ENCODE measurements at places on chromosomes 4 and X.

GRCh38 chrX:154824638-154825037 lies 9.8 kb downstream of the SMIM9 start:
- DNase-seq = no peak

DNA sequence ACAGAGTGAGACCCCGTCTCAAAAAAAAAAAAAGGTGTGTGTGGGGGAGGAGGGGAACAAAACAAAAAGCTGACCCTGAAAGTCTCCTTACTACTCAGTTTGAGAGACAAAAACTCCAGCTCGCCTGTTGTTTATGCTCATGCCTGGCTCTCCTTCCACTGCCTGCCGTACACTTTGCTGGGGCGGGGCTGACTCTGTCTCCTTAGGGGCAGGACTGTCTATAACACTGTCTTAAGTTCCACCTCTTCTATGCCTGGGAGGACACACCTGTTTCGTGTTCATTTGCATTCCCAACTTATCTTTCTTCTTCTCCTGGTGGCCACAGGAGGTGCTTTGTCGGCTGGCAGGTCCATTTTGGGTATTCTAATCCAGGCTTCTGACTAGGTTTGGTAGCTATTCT lies 81.4 kb downstream of the MTNR1A start:
- no peak for DNase-seq

DNA sequence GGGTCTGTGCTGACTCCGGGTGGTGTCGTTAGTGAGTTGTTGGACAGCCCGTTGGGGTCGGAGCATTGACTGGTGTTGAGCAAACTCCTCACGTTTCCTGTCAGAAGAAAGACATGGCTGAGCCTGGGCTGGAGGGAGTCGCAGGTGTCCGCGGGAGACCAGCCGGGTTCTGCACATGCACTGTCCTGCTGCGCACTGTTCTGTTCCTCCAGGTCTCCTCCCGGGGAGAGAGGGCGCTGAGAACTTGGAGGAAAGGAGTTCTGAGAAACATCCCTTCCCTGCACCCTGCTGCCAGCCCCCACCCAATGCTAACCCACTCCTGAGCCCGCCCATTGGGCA lies 1.1 kb downstream of the ZNF141 start:
- no peak for DNase-seq

DNA sequence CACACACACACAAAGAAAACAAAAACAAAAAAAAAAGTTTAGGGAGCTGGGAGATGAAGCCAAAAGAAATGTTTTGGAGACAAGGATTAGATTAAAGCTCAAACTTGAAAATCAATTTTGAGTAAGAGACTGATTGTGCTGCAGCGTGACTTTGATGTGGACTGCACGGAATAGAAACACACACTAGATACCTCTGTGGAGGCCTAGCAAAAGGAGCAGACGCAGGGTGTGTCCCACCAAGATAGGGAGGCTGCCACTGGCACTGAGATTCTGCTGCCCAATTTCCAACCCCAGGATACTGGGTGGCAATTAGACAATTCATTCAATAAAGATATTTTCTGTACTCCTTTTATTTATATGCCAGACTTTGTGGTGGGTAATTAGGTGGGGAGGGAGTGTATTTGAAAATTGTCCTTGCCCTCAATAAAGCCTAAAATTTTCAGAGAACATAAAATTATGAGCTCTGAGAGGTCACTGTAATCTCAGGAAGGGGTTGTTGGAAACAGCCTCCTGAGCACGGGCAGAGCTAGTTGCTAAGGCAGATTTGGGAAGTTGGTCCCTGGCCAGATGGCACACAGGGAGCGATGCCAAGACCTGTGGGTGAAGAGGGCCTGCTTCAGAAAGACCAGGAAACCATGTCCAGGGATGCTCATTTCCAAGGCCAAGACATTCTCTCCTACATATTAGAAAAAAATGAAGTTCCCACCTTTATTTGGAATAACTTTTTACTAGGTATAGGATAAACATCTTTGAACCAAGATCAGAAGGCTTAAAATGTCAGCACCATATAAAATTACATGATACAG lies 1.9 kb upstream of the PPP3CA start:
- DNase-seq = no peak

- no peak for DNase-seq
Measured at GRCh38 chrX:22748093-22748999, 251.4 kb upstream of the DDX53 start.

DNA sequence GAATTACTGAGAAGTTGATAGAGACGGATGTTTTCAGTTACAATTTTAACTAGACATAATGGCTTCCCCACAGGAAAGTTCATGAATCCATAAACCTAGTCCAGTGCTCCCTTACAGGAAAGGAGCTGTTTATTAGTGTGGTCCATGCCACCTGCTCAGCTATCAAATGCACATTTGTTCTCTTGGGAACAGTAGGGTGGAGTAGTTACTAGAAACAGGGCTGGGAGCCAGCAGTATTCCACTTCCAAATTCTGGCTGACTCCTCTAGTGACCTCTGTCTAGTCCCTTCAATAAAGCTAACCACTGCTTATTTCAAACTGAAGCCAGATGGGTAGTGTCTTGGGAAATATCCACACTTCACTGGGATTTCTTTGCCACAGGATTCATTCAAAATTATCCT lies 88.4 kb upstream of the TLL1 start:
- DNase-seq = no peak

DNA sequence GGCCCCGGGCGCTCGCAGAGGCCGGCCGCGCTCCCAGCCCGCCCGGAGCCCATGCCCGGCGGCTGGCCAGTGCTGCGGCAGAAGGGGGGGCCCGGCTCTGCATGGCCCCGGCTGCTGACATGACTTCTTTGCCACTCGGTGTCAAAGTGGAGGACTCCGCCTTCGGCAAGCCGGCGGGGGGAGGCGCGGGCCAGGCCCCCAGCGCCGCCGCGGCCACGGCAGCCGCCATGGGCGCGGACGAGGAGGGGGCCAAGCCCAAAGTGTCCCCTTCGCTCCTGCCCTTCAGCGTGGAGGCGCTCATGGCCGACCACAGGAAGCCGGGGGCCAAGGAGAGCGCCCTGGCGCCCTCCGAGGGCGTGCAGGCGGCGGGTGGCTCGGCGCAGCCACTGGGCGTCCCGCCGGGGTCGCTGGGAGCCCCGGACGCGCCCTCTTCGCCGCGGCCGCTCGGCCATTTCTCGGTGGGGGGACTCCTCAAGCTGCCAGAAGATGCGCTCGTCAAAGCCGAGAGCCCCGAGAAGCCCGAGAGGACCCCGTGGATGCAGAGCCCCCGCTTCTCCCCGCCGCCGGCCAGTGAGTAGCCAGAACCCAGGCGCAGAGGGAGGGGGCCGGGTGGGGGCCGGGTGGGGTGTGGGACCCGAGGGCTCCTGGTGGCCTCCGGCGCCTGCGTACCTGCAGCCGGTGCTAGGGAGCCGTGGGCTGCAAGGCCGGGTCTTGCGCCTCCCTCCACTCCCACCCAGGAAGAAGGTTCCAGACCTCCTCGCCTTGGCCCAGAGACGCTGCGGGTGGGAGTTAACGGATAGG lies 534 bp downstream of the MSX1 start:
- no peak for DNase-seq

DNA sequence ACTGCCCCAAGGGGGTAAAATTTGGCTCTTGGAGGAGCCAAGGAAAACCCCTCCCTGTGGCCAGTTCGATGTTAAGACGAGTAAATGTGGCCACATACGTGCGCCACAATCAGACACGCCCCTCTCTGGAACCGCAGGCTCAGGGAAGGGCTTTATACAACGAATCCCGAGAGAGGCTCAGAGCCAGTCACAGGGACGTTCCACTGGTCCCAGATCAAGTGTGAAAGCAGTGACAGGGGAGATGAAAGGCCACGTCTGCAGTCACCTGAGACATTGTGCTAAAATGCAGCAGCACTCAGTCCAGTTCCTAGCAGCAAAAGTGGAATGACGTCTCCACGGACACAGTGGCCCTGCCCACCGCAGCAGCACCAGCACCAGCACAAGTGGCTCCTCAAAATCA lies 68.0 kb downstream of the ACOX3 start:
- DNase-seq = no peak

DNA sequence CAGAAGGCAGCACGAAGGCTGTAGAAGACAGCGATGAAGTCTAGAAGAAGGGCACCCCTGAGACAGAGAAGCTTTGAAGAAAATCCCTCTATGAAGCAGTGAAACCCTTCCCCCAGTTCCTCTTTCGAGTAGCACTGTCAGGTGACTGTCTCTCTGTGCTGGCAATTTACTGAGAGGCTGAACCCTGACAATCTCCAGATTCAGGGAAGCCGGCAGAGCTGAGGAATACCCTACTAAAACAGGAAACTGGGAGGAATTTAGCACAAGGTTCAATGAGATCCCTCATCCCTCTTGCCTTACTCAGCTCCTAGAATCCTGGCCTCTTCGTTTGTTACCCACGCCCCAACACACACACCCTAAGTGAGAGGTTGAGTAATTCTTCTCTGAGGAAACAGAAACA lies 239.7 kb upstream of the NOCT start:
- DNase-seq = no peak

DNA sequence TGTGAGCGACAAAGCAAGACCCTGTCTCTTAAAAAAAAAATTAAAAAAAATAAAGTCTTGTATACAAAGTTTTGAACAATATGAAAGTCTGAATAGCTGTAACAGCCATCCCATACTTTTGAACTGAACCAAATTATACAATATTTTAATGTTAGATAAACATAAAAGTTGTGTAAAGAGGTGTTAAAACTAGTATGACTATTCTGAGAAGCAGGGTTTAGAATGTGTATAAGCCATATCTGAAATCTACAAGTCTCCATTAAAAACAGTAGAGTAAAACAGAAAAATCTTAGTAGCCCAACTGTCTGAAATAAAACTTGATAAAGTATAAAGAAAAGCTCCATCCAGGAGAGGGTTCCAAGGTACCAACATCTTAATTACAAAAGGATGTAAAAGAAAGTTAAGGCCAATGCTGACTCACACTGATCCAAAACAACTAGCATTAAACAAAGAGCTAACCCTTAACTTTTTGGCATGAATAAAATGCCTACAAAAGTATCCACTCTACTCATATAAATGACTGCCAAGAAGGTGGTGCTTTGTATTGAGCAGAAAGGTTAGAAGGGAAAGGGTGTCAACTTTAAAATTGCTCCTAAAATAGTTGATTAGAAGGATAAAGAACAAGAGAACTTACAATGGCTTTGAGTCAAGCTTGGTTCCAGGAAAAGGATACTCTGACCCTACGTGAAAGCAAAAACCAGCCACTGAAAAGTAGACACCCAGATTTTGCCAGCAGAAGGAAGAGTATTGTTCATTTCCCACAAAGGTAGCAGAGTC lies 18.5 kb downstream of the CNOT6L start:
- no peak for DNase-seq

- DNase-seq = peak; percentile 47
Measured at GRCh38 chr4:73222466-73223257, 35.9 kb downstream of the ANKRD17 start.

- DNase-seq = no peak
Measured at GRCh38 chrX:78574306-78574705, 84.8 kb downstream of the RTL3 start.

DNA sequence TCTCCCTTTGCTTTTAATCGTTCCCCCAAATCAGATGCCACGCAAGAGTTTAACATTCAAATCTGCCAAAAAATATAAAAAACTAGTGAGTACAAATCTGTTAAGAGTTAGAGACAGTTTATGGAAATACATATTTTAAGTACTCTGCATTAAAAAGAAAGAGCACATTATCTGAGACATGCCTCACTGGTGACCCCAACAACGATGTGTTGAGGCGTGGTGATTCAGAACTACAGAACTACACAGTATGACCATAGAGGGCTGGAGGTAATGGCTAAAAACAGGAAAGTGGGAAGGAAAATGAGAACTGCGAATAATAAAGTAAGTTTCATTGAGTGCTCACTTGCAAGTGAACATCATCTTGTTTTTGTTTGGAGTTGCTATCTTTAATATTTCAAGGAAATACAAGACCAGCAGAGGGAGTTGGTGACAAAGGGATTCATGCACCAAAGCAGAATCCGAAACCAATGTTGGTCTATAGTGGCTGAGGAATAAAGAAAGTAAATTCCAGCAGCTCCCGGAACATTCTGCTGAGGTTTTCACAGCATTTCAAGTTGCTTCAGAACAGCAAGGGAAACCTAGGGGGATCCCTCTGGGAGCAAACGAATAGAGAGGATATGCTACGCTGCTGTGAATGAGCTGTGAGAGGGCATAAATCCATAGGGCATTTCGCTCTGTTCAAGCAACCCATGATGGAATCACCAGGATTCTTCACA lies 92.2 kb downstream of the DCHS2 start:
- no peak for DNase-seq

DNA sequence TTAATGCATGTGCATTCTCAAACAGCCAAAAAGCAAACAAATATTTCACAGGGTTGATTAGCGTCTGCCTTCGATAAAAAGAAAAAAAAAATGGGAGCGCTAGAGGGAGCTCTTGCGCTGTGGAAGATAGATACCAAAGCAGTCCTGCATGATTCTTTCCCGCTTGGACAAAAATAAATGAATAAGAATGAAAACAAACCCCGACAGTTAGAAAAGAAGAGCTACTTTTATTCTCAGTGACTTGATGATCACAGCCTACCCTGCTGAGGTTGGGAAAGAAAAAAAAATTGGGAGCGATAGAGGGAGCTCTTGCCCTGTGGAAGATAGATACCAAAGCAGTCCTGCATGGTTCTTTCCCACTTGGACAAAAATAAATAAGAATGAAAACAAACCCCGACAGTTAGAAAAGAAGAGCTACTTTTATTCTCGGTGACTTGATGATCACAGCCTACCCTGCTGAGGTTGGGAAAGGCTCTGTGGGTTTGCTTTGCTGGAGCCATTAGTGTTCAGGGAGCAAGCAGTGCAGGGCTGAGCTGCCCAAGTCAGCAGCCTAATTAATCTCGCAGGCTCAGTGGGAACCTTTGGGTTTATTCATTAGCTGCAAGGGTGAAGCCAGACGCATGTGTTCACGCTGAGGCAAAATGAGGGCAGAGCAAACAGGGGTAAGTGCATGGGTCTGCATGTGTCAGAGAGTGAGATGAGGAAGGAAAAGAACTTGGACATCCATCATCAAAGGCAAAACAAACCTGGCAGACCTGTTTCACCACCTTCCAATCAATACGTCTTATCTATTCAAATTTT lies 249.3 kb upstream of the PRKX start:
- DNase-seq = no peak

- no peak for DNase-seq
Measured at GRCh38 chrX:23403849-23404248, 69.2 kb downstream of the PTCHD1 start.

DNA sequence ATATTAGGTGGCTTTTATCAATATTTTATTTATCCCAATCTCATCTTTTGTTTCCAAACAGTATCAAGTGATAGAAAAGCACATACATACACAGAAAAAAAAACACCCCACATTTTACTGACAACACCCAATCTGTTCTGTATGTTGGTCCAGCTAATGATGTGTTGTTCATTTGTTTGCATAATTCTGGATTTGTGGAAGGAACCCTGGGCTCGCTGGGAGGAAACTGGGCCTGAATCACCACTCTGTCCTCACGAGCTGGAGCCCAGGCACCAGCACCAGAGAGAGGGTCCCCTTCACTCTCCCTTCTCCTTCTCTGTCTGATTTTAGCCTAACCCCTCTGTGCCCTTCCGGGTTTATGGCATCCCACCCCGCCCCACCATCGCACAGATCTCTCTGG lies 79.8 kb downstream of the PSAPL1 start:
- no peak for DNase-seq

All from stimulated activated naive CD4-positive, alpha-beta T cell (primary cell).